ENCODE measurements at places on chromosomes 11 and 22.

DNA sequence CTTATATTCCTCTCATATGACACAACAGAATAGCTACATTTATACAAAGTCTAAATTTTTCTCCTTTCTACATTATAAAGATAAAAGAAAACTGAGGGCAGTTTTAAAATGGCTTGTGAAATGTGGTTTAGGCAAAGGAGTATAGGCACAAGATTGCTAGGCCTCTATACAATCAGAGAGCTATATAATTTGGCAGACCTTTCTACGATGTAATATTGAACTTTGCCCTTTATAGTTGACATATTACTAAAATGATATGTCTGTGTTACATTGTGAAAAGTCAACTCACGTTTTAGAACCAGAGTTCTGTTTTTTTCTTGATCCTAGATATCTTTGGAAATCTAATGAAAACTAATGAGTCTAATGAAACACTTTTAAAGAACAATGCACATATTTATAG, 430.2 kb downstream of the DLG2 start:
- no peak for DNase-seq

DNA sequence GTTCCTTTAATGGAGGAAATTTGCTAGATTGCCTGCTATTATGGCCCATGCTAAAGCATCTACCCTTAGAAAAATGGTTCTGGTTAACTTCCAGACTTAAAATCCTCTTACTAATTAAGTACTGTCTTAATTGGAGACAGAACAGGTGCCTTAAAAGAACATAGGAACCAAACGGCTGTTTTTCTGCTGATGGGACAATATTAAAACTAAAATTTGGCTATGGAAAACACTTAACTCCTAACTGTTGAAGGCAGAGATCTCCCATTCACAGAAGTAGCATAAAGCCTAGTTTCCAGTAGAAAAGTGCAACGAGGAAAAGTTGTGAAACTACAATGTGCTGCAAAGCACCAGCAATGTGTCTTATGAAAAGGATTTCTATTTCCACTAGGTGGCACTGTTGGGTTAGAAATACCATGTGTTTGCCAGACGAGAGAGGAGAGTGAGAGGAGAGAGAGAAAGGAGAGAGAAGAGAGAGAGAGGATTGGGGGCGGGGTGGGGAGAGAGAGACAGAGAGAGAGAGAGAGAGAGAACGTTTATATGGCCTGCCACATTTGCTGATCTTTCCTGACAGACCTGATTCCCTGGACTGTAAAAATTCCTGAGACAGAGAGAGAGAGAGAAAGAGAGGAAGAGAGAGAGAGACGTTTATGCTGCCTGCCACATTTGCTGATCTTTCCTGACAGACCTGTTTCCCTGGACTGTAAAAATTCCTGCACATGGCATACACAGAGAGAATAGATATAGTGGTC, 51.5 kb downstream of the FAM181B start:
- DNase-seq, result no peak

DNA sequence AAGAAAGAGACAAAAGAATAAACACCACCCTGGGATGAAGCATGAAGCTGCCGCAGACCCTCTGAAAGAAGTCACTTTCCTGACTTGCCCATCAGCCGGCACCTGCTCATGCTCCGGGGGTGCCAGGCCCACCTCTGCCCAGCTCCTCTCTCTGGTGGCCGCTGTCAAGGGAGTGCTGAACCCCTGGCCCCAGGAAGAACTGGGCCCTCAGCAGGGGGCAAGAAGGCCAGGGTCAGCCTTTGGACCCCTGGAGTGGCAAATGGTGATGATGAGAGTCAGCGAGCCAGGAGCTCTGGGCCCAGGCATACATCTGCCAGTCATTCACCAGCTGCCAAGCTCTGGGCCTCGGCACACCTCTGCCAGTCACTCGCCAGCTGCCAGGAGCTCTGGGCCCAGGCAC, 17.4 kb downstream of the TTLL8 start:
- no peak for DNase-seq

GRCh38 chr11:58030653-58031052, at the start of gene OR6Q1:
Gene OR6Q1, plus strand, starts transcription at chr11:58030953. Its CDS starts 0 bp downstream, at chr11:58030953.
- DNase-seq, result no peak

DNA sequence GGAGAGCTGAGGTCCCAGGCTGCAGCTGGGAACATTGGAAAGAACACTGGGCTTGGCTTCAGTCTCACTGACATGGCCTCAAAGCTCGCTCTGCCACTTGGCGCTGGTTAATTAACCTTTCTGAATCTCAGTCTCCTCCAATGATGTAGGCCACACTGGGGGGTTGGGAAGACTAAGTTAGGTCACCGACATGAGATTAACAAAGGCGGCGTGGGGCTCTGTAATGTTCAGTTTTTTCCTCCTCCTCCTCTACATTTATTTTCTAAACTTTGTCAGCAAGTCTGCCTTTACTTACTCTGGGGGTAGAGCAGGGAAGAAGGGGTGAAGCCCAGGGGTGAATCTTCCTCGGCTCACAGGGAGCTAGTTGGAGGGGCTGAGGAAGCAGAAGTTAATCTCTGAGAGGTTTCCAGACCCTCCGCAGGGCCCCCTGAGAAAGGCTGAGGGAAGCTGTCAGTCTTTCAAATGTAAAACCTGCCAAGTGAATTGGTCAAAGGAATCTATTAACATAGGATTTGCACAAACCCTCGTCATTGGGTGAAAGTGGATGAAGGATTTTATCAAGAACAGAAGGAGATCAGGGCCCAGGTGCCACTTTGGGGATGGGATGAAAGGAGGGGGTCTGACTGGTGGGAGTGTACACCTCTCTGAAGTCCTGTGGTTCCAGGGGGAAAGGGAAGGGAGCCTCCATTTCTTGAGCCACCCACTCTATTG, 32.1 kb upstream of the TENM4 start:
- no peak for DNase-seq

GRCh38 chr11:101129203-101129943, at the start of gene PGR:
Gene PGR, minus strand, starts transcription at chr11:101129813. Its CDS starts 743 bp downstream, at chr11:101129070.
- no peak for DNase-seq

GRCh38 chr11:78821371-78822306, 247.0 kb upstream of the NARS2 start:
- no peak for DNase-seq

GRCh38 chr11:78961247-78961646, 386.6 kb upstream of the NARS2 start:
- DNase-seq, result no peak

DNA sequence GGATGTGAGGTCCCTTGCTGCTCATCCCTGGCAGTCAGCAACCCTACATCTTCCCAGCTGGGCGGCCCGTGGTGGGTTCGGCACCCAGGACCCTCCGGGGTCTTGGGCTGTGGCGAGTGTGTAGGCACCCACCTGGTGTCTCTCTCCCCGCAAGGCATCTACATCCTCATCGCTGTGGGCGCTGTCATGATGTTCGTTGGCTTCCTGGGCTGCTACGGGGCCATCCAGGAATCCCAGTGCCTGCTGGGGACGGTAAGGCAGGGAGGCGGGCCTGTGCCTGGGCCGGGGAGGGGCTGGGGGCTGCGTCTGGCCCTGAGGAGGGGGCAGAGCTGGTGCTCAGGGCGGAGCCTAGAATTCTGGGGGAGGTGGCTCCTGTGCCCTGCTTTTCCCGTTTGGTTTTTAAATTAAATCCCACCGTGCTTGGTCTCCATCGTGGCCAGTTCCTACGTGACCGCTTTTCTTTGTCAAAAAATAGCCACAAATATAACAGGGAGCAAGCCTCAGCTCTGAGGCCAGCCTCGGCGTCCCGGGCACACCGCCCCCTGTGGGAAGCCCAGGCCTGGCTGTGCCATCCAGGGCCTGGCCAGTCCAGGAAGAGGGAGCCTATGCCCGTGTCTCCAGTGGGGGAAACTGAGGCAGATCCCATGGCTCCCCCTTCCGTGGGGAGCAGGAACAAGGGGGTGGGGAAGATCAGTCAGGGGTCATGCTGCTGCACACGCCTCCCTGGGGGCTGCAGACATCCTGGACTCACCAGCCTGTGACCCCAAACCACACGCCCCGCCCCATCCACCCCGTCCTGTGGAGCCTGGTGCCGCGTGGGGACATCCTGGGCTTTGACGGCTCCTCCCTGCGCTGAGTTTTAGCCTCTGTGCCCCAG, 6.4 kb upstream of the TSSC4 start:
- DNase-seq, result peak; percentile 67

GRCh38 chr11:7646866-7647265, 26.4 kb downstream of the CYB5R2 start:
- no peak for DNase-seq

GRCh38 chr11:72224564-72225410, at the start of gene INPPL1:
Gene INPPL1, plus strand, starts transcription at chr11:72224767. Its CDS starts 218 bp downstream, at chr11:72224985.
- DNase-seq, result peak; percentile 46

DNA sequence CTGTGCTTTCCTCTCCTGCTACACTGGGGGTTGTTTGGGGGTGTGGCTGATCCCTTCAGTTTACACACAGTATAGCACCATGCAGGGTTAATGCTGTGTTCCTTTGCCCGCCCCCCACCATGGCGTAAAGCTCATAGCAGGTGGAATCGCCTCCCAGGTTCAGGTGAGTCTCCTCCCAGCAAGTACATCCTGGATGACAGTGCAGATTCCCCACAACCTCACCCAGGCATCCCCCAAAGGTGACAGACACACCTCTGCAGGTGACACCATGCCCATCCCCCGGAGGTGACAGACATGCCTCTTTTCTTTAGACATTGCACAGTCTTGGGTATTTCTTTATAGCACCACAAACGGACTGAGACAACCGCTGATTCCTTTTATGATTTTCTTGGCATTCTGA, 343.7 kb downstream of the BRD1 start:
- no peak for DNase-seq

DNA sequence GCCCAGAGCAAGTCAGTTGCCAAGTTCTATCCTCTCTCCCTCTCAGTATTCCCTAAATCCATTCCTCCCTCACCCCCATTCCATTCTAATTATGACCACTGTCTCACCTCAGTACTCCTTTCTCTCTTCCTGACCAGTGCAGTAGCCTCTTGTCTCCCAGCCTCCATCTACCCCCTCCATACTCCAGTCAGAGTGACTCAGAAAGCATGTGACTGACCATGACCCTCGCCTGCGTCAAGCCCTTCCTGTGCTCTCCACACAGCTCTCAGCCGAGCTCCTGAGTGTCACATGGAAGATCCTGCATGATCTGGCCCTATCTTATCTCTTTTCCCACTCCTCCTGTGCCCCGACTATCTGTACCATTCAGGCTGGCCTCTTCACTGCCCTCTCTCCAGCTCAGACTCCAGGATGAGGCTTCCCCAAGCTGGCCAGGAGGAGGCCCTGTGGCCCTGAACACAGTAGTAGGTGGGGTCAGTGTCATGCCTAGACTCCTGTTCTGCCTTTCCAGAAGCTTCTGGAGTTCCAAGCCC, 42.6 kb downstream of the NEU3 start:
- no peak for DNase-seq

DNA sequence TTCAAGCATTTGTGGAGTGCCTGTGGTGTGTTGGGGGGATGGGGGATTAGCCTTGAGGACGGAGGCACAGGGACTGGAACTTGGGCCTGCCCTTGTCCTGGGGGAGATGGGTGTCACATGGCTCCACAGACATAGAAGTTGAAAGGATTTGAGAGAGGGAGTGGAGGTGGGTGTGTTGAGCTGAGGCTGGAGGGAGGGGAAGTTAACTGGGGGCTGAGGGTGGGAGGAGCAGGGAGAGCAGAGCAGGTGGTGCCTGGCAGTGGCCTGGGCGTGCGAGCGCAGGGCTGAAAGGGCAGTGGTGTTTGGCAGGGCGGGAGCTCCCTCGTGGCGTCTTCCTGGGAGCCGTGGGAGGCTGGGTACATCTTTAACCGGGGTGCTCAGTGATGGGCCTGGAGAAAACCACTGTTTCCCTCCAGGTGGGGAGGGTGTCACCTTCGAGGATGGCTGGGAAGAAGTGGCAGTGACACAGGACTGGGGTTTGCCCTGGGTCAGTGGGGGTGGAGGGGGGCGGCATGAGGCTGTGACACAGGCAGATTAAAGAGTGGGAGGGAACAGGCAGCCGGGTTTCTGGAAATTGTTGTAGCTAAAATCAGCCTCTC, 45.5 kb downstream of the AP2A2 start:
- no peak for DNase-seq

- no peak for DNase-seq
Measured at GRCh38 chr22:23683545-23683944, 7.3 kb upstream of the RGL4 start.

- no peak for DNase-seq
Measured at GRCh38 chr22:49207008-49208003, 620.4 kb downstream of the BRD1 start.

- no peak for DNase-seq
Measured at GRCh38 chr11:76380159-76380976, 564 bp downstream of the THAP12 start.

- DNase-seq, result no peak
Measured at GRCh38 chr22:26534171-26534855, 22.0 kb upstream of the TFIP11 start.

- no peak for DNase-seq
Measured at GRCh38 chr22:22786301-22787115, 101.1 kb upstream of the IGLL5 start.

- no peak for DNase-seq
Measured at GRCh38 chr11:82832983-82833382, 67.2 kb downstream of the PRCP start.

GRCh38 chr22:42317008-42317407, 46.6 kb upstream of the TCF20 start:
- DNase-seq, result no peak

- no peak for DNase-seq
Measured at GRCh38 chr11:46296528-46297448, 19.3 kb downstream of the CREB3L1 start.

DNA sequence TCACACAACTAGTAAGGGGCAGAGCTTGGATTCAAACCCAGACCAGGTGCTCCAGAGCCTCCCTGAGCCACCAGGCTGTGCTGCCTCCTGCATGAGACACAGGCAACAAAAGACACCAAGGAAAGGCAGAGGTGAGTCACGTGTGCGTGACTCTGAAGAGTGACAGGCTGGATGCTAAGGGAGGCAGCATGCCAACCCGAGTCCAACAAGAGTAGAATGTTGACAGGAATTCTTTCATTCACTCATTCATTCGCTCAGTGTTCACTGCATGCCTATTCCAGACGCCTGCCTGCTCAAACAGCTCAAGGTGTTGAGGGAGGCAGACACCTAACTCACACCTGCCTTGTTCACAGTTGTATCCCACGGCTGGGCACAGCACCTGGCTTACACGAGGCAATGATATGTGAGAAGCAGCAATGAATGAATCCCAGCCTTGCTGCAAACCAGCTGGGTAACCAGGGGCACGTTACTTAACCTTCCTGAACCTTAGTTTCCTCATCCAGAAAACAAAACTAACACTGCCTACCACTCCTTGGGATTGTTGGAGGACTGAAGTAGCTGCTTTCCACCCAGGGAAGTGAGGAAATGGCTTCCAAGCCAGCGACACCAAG, 73.8 kb upstream of the ARFGAP3 start:
- peak; percentile 43 for DNase-seq

- DNase-seq, result no peak
Measured at GRCh38 chr11:111967649-111968048, 30.5 kb downstream of the DIXDC1 start.

DNA sequence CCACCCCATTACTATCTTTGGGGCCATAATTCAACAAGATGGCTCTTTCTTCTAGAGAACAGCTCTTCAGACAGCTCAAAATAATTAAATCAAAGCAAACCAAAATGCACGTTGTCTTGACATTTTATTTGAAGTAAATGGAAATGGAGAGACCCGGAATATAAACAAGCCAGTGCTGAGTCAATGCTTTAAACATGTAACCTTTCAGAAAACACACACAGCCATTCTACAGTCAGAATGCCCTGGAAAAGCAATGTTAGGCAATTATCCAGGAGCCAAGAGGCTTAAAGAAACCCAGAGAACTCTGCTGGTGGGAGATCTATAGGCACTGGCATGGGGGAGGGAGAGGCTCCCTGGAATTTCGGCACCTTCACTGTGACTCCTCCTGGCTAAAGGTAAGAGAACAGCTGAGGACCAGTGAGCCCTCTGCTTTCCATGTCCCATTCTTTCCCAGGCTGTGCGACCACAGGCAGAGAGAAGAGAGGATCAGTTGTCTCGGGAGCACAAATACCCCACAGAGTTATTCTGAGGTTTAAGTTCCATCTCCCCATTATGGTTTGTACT, 254.0 kb upstream of the CCDC90B start:
- DNase-seq, result no peak
